ENCODE measurements at places on chromosomes 5 and 9.

GRCh38 chr9:87269296-87270176, 228.1 kb upstream of the DAPK1 start:
- DNase-seq = no peak

DNA sequence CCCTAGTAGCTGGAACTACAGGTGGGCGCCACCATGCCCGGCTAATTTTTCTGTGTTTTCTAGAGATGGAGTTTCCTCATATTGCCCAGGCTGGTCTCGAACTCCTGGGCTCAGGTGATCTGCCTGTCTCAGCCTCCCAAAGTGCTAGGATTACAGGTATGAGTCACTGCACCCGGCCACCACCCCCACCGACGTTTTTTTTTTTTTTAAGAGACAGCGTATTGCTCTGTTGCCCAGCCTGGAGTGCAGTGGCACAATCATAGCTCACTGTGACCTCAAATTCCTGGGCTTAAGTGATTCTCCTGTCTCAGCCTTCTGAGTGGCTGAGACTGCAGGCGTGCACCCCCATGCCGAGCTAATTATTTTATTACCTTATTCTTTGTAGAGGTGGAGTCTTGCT, 38.2 kb downstream of the WDR70 start:
- DNase-seq = no peak

- no peak for DNase-seq
Observed at GRCh38 chr5:131810510-131811249, 13.9 kb upstream of the FNIP1 start.

DNA sequence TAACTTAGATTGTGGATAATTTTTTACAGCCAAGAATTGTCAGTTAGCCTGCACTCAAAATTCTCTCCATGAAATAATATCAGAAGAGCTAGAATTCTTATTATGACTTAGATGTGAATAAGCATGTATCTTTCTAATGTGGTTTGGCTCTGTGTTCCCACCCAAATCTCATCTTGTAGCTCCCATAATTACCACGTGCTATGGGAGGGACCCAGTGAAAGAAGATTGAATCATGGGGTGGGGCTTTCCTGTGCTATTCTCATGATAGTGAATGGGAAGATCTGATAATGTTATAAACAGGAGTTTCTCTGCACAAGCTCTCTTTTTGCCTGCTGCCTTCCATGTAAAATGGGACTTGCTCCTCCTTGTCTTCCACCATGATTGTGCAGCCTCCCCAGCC, 176.8 kb downstream of the MAT2B start:
- DNase-seq = no peak

DNA sequence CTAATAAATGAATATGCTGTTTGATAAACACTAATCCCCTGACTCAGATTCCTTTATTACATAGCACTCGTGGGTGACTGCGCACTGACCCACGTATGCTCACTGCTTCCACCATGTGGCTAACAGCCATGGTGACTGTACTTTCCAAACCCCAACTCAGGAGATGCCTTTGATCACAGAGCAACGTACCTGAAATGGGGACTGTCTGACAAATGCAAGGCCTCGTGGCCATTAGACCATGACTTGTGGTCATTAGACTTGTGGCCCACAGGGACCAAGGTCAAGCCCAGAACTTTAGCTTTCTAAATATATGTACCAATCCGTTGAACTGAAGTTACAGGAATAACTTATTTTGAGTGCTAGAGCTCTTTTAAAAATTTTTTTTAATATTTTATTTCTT, 46.6 kb downstream of the CYFIP2 start:
- no peak for DNase-seq

GRCh38 chr5:67202828-67203227, 6.2 kb upstream of the CD180 start:
- DNase-seq = no peak

- no peak for DNase-seq
Observed at GRCh38 chr9:111975709-111976108, 79.1 kb downstream of the UGCG start.

- no peak for DNase-seq
Observed at GRCh38 chr9:15308511-15308910, 1.5 kb upstream of the TTC39B start.

- no peak for DNase-seq
Observed at GRCh38 chr9:98120476-98120875, 1.5 kb upstream of the TRIM14 start.

DNA sequence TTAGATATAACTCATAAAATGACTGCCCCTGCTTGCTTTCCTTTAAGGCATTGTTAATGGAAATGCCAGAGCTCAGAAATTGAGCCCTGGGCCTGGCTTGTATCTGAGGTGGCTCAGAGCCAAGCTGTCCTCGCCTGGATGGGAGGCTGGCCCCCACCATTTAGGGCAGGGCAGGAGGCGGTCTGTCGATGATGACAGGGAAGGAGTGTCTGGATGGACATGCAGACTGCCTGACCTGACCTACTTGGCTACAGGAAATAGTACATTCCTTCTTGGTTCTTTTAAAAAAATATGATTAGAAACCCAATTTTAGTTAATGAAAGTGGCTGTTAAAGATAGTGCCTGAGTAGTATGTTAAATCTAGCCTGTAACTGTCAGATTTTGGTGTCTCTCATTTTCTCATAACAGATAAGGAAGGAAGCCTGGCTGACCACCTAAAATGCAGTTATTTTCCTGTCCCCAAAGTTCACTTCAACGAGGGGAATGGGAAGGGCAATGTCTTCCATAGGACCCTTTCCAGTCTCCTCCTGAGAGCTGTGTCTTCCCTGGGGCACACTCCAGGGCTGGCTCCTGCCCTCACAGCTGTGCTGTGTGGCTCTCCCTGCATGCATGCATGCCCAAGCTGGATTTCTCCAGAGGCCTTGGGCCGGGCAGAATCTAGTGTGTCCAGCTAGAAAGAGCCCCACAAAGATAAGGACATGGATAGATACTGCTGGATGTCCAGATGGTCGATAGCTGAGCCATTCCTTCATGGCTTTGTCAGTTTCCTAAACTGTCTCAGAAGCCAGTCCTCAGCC, 42.3 kb downstream of the MACROH2A1 start:
- no peak for DNase-seq

DNA sequence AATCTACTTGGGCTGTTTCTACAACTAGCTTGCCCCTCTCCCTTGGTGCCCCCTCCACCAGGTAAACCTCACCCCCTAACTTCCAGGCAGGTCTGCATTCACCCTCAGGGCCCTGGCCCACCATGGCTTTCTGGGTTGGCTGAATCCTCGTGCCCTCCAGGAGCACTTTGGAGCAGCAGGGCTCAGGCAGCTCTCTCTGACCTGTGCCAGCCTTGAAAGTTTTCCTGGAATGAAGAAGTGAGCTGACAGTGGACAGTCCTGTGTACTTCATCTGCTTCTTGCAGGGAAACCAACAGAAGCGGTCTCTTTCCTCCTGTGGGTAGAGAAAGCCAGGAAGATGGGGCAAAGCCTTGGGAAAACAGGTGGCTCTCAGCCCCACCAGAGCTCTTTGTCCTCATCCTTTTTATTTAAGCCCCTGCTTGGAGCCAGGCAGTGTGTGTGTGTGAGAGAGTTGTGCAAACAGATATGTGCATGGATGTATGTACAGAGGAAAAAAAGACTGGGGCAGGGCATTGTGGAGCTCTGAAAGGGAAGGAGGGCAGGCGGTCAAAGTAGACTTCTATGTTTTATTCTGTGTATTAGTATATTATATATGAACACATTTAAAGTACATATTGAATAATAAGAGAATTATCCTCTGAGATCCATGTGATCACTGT, 62.3 kb upstream of the SPRY4 start:
- DNase-seq = no peak

GRCh38 chr9:9893837-9894236, 719.0 kb downstream of the PTPRD start:
- DNase-seq = no peak

GRCh38 chr9:95907794-95908193, 32.3 kb downstream of the ERCC6L2 start:
- DNase-seq = no peak

DNA sequence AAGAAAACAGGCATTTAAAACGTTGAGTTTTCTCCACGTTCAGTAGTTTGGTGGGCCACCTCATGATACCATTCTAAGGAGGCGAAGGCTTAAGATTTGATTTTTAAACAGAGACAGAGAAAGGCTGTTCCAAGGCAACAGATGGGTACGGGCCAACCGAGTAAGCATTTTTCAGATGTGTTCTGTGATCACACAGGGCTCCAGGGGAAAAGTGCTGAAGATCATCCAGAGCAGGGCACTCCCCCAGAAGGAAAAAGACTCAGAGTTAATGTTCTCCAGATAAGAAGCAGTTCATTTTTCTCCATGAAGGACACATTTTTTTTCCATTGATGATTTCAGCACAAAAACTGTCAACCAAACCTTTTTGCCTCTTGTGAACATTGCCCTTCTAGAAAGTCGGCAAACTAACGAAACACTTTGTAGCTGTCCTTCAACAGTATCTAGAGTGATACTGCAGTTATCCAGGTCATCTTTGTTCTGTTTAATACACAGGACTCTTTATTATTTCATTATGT, 138.7 kb downstream of the ALDH1A1 start:
- DNase-seq = no peak

DNA sequence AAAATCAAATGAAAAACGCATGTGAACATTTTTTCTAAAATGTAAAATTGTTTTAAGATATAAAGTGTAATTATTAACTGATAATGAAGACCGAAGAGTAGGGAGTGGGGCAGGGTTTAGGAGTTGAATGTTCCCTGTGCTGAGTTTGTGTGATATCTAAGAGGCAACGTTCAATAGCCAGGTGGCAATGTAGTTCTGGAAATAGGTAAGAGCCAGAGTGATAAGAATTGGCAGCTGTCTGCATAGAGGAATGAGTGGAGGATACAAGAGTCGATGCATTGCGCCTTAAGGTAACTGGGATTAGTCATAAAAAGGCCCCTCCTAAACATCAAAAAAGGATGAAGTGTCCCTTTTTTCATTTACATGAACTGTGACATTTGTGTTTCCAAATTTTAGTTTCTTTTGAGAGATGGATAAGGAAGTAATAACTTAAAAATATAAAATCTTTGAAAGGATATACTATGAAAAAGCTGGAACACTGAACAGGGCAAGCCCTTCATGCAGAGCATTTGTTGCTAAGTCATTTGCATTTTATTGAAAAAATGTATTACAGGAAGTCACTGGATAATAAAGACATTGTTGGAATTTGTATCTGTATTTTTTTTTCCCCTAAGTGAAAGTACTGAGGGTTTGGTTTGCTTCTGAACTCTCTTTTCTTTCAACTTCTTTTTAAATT, 659.3 kb downstream of the ACTL7B start:
- DNase-seq = no peak

DNA sequence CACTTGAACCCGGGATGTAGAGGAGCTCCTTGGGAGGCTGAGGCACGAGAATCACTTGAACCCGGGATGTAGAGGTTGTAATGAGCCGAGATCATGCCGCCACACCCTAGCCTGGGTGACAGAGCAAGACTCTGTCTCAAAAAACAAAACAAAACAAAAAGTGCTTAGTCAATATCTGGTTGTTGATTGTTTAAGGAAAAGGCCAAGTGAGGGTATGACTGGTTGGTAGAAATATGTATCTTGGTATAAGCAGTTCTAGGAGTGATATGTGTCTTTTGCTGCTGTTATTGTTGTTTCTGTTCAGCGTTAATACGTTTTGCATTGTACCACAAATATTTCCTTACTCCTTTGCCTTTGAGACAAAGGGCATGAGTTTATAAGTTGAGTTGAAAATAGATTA, 210.7 kb upstream of the DMRT1 start:
- DNase-seq = no peak

DNA sequence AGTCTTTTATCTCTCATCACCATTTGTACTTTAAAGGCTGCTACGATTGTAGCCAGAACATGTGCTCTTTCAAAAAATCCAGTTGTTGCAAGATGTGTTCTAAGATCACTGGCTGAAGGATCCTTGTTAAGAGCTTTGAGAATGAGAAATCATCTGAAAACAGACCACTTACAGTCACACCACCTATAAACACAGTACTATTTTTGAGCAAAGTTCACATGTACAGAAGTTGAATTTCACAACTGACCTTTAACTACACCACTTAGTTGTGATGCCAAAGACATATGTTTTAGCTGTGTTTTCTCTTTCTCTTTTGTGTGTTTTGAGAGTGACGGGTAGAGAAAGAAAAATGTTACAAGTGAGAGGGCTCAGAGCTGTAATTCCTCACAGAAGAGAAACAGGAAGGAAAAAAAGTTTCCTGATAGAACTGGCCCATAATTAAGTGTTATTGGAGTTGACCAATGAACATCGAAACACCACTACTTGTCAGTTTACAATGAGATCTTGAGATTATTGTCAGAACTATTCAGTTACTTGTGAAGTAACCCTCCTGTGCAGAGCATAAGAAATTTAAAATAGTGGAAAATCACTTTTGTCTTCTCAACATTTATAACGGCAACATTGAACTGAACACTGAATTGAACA, 245.4 kb downstream of the MLLT3 start:
- DNase-seq = no peak

GRCh38 chr5:66164044-66164790, 20.1 kb downstream of the SREK1 start:
- DNase-seq = no peak

DNA sequence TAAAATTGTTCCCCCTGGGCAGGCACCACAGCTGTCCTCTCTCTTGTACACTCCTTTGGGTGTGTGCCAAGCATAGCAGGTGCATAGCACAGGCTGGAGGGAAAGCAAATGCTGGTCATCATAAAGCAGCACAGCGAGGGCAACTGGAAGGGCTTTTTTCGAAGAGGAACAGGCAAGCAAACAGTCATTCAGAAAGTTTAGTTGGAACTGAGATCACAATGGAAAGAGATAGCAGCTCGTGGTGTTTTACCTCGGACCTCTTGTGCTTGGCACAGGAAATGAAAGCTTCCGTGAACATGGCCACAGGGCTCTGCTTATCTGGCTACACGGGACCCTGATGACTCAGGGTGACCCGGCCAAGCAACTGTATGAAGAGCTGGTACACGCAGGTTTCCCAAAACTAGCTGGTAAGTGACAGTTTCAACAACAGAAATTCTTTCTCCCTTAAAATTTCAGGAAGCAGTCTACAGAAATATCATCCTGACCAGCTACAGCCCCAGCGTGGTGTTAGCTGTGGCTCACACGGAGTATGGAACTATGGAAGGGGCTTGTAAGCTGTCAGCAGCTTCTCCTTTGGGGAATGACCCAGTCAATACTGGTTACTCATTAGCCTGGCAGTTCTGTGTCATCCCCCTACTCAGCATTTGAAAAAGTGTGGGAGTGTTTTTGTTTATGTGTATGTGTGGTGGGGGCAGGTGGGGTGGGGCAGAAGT, 48.1 kb downstream of the POC5 start:
- DNase-seq = no peak

DNA sequence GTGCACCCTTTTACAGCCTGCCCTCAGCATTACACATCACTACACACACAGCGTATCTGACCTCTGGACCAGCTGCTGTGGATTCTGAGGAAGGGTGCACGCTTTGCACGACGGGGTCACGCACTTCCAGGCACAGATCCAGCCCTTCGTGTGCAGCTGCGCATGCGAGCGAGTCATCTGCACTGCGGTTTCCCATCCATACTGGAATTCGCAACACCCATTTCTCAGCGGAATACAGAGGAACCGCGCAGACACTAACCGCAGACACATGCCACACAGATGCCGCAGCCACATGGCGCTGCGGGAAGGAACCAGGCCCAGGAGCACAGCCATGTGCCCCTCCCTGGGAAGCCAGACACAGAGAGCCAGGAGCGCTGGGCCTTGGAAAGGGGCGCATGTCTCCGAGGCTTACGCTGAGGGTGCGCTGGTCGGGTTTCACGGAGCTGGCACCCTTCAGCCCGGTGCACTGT, 43.5 kb downstream of the PNPLA7 start:
- no peak for DNase-seq
